ENCODE measurements at places on chromosomes 13 and 19.

DNA sequence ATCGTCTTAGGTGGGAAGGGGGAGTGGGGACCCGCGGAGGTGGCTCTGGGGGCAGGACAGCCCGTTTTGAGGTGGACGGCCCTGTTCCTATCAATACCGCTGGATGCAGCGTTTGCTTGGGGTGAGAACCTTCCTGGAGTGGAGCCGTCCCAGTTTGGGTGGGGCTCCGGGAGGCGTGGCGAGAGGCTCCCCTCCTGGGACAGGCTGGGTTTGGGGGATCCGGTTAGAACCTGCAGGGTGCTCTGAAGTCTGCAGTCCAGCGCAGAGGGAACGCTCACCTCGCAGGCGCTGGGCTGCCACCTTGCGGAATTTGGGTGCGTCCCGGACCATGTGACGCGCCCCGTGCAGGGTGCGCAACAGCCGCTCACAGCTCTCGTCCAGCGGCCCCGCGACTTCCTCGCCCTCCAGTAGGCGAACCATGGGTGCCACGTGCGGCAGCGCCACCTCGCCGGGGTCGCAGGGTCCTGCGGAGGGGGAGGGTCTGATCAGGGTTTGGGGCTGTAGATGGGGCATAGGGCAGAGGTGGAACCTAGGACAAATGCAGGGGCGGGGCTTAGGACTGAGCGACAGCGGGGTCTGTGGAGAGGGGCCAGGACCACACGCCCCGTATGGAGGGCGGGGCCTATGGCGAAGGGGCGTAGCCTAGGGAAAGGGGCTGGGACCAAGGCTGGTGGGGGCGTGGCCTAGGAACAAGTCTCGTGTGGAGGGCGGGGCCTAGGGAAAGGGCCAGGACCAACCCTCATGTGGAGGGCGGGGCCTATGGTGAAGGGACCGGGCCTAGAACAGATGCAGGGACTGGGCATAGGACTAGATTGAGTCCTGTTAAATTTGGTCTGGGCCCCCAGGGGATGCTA lies 13.8 kb downstream of the SH2D3A start:
- peak; percentile 65 for DNase-seq

- no peak for DNase-seq
These were observed 88.0 kb downstream of the ENOX1 start for GRCh38 chr13:43698758-43699157.

GRCh38 chr19:34482380-34483250 lies 1.1 kb downstream of the WTIP start:
- DNase-seq = no peak

- DNase-seq = peak; percentile 63
These were observed 67.1 kb downstream of the RASA3 start for GRCh38 chr13:114065141-114065925.

DNA sequence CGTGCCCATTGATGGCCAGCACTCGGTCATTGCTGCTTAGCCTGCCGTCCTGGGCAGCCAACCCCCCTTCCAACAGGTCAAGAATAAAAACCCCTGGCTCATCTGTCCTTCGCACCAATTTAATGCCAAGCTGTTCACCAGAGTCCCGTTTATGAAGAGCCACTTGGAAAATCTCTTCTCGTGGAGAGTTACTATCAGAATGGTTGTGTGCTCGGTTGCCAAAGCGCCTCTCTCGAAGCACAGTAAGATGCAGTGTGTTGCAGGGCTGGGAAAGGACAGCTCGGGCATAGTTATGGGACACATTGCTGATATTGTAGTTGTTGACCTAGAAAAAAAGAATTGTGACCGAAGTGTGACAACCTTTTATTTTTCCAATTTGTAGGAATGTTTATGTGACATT lies 57.9 kb downstream of the LNX2 start:
- DNase-seq = no peak

DNA sequence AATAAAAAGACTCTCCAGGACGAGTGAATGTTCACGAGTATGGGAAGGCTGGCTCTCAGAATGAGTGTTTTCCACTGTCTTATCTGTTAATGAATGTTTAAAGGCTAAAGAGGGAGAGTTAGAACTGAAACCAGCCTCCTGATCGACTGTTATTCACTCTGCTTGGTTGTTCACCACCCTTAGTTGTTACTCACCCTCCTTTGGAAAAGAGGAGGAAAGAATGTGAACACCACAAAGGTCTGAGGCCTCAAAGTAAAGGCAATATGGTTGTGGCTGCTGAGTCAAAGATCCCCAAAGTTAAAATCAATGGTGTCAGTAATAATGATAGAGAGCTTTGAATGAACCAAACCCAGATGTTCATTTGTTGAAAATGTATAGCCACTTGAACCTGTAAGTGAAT lies 1793.2 kb upstream of the PCDH20 start:
- DNase-seq = no peak

DNA sequence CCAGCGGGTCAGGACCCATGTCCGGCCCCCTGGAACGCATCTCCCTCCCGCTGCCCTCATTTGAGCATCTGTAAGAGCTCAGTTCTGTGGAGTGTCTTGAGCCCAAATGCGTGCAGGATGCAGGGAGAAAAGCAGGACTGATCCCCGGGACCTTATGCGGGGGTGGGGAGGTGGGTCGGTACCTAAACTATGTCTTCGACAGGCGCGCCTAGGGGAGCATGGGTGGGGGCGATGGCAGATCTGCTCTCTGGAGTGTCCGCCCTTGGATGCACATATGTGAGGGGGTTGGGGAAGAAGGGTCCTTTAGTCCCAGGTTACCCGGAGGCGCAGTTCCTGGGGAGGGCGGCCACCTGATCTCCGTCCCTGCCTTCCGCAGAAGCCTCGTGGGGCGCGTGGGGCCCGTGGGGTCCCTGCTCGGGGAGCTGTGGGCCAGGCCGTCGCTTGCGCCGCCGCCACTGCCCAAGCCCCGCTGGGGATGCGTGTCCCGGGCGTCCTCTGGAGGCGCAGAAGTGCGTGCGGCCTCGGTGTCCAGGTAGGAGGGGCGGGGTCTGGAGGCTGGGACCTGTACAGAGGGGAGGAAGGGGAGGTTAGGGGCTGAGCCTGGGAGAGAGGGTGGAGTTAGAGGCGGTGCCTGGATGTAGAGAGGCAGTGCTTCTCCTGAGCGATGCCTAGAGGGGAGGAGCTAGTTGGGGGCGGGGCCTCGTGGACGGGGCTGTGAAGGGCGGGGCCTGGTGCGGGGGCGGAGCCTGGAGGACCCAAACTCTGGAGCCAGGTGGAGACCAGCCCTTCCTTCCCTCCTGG lies 2.9 kb downstream of the CILP2 start:
- DNase-seq = peak; percentile 50

GRCh38 chr13:111437417-111437816 lies 117.0 kb downstream of the TEX29 start:
- DNase-seq = no peak

DNA sequence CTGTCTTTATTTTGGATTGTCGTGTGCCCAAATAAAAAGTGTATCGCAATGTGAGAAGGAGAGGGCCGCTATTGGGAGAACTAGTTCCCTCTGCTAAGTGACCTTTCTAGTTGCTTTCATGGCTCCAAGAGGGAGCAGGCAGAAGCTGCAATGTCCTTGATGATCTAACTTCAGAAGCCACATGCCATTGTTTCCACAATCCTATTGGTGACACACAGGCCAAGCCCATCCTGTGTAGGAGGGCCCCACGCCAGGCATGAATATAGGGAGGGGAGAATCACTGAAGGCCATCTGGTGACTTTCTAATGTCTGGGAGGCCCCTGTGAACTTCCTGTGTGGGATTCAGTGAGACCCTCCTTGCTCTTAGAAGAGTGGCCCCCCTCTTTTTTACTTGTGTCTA lies 47.8 kb upstream of the KPNA3 start:
- no peak for DNase-seq

- DNase-seq = no peak
These were observed 11.2 kb upstream of the LYPD3 start for GRCh38 chr19:43476606-43477005.

DNA sequence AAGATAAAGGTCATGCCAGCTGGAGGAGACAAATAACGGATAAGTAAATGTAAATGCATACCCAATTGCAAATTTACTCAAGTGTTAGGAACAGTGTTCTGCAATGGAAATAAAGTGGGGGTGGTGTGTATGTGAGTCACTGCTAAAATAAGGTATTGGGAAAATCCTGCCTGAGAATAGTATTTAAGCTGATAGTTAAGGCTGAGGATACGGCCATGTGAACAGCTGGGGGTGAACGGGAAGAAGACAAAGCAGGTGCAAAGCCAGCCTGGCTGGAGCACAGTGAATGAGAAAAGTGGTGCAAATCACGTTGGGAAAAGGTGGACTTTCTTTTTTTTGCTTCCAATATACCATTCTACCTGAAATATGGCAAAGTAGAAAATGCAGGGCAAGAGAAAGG lies 242.4 kb upstream of the SLC10A2 start:
- no peak for DNase-seq

- no peak for DNase-seq
These were observed 31.9 kb downstream of the GPALPP1 start for GRCh38 chr13:45021250-45021649.

DNA sequence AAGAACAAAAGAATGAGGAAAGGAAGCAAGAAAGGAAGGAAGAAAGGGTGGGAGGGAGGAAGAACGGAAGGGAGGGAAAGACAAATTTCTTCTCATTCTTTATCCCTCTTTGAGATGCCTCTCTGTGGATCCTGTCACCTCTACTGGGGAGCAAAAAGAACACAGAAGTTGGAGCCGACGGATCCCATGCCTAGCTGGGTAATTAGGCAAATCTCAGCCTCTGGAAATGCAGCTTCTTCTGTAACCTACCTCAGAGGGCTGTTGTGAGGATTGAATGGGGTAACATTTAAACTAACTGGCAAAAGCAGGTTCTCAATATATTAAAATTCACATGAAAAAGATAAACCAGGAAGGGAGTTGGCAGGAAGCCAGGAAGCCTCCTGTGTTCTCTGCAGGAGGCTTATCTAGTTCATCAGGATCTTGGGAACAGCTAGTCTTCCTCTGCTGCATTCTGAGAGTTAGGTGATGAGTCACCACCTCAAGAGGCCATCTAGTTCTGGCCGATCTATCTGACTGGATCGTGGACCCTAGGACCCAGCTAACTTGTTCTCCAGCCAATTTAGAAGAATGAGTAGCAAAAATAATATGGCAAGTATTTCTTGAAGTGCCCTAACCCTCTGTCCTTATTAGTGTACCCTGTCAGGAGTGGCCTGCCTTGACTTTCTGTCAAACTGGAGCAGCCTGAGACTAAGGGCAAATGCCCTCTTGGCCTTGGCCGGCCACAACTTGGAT lies 15.2 kb upstream of the CPB2 start:
- no peak for DNase-seq

DNA sequence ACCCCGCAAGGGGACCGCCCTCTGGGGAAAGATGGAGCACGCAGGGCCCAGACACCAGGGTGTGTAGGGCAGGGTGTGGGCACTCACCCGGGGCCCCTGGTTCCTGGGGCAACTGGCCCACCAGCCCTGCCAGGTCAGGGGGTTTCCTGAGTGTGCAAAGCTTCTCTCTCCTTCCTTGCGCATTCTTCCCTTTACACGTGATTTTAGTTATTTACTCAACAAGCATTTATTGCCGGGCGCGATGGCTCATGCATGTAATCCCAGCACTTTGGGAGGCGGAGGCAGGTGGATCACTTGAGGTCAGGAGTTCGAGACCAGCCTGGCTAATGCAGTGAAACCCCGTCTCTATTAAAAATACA lies 20.4 kb downstream of the PRR36 start:
- DNase-seq = no peak

- DNase-seq = no peak
These were observed 65.0 kb upstream of the TRPC4 start for GRCh38 chr13:37934339-37935191.

- no peak for DNase-seq
These were observed 23.1 kb downstream of the TMED1 start for GRCh38 chr19:10812902-10813404.

DNA sequence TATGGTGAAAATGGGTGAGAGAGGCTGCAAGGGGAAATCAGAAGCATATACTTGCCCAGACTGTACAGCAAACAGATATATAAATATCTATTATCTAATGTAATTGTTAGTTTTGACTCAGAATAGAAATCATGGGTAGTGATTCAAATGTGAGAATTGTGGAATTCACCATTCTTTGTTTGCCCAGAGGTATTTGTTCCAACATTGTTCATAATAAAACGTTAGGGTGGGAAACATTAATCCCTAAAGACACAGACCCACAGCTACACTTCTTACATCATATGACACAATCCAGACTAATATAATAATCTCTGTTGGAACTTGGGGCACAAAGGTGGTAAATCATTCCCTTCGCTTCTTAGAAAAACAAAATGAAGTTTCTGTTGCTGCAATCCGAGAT lies 646.5 kb upstream of the SLITRK6 start:
- no peak for DNase-seq

GRCh38 chr13:30593001-30593400 lies 24.7 kb upstream of the USPL1 start:
- no peak for DNase-seq

GRCh38 chr13:112768795-112769481 lies 79.1 kb downstream of the ATP11A start:
- peak; percentile 31 for DNase-seq

DNA sequence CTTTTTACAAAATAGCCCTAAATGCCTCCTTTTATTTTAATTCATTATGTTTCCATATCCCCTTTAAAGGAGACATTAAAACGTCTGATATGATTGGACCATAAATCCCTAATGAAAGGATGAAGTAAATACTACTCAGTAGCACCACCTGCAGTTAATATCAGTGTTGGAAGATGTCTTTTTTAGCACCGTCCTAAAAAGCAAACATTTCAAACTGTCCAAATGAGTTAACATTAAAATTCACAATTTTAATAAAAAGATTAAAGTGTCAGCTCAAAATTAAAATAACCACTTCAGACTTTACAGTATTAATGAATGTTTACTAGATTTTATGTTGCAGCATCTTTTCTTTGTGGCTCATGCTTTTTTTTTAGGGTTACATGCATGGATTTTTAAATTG lies 12.3 kb downstream of the ZNF507 start:
- no peak for DNase-seq

- no peak for DNase-seq
These were observed 748 bp upstream of the ZNF552 start for GRCh38 chr19:57815247-57816075.

- DNase-seq = no peak
These were observed at the start of gene CCDC194 for GRCh38 chr19:17393914-17394313. TSS of gene CCDC194 (minus strand) at chr19:17394196. CDS start at chr19:17394158, 38 bp downstream.

GRCh38 chr19:46536391-46536790 lies 40.7 kb upstream of the PNMA8B start:
- DNase-seq = no peak

- no peak for DNase-seq
These were observed 6.2 kb upstream of the USP12 start for GRCh38 chr13:27177852-27178251.

DNA sequence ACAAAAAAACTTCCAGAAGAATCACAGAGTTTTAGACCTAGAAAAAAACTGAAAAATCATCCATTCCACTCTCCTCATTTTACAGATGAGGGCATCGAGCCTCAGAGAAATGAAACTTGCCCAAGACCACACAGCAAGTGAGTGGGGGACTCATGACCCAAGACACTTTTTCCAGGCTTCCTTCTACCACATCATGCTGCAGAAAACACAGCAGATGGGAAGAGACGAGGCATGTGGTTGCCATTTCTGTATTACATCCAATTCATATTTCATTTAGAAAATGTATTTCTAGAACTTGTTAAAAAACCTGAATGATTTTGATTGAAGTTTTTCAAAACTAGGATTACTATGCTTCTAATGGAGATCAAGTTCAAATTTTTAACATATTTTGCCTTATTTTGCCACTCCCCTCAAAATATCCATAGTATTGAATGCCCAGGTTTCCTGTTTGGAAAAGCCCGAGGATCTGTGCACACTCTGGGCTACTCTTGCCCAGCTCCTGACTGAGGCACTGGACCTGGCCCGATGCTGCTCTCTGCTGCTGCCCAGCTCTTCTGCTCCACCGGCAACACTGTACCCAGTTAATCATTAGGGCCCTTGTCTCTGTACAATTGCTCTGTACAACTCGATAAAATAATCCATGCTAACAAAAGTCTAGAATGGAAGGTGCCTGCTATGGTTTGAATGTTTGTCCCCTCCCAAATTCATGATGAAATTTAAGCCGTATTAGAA lies 157.4 kb downstream of the EFNB2 start:
- DNase-seq = no peak
